WTC11 (cell line): ENCODE measurements at places on chromosomes 3 and 15. TPM values are rescaled to one million over a fixed set of nuclear protein-coding genes. Genes with fewer than 3 reads are reported as not detected.

The SERINC4 gene
- 0.09 to 0.16 TPM in 2 of 3 replicates, not detected in the other for total RNA-seq

The MUC13 gene
- total RNA-seq = 0.22 to 0.34 TPM in 2 of 3 replicates, not detected in the other

DNA sequence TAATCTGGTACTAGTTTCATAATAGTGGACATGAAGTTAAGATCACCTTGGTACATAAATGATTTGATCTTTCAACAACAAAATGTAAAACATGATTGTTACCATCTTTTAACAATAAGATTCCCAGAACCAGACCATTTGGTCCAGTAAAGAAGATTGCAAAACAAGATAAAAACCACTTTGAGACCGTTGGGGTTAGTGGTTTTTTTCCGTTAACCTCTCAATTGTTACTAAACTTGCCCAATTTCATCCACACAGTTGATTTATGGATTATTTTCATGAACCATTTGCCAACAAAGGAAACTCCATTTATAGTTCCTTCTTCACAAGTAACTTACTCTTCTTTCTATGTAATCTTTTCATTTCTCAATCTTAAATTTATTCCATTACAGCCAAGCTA is 53.8 kb downstream of the ATP8B4 start:
- no peak for DNase-seq

DNA sequence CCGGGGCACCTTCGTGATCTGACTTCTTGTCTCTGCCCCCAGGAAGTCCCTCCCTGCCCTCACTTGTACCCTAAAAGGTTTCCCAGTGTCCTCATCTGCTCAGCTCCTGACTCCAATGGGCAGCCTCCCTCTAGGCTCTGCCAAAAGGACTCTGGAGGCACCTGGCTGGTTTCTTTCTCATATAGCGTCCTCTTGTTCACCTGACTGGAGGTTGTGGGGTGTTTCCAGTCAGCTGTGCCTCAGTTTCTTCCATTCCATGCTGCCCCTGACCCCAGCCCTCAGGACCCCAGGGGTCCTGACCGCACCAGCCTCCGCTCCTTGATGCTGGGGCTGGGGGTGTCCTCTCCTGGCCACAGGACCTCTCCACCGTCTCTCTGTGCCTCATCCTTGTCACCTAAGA is 2.5 kb downstream of the PRR23E start:
- no peak for DNase-seq

GRCh38 chr3:101120039-101120438 is 126.8 kb upstream of the ABI3BP start:
- no peak for DNase-seq

- DNase-seq = no peak
These were observed 38.6 kb upstream of the FSTL1 start for GRCh38 chr3:120489421-120489820.
